ENCODE measurements at places on chromosomes 4 and X. TPM values are rescaled to one million over a fixed set of nuclear protein-coding genes. Genes with fewer than 3 reads are reported as not detected.

GRCh38 chr4:57443308-57443707 is 333.1 kb upstream of the IGFBP7 start:
- H3K27me3 ChIP-seq, result peaks cover 5% of the 10 kb centered on the region
- H3K27ac ChIP-seq, result no peak overlapping the region
- H3K36me3 ChIP-seq, result no peaks in the 10 kb centered on the region
- no peak for DNase-seq

- no peaks in the 10 kb centered on the region for H3K36me3 ChIP-seq
- H3K4me1 ChIP-seq, result no peaks in the 10 kb centered on the region
- DNase-seq, result no peak
- H3K4me3 ChIP-seq, result no peak overlapping the region
- H3K27ac ChIP-seq, result no peak overlapping the region
Observed at GRCh38 chrX:68872171-68872570, 43.4 kb downstream of the EFNB1 start.

- no peaks in the 10 kb centered on the region for H3K27me3 ChIP-seq
- H3K4me1 ChIP-seq, result peaks cover 15% of the 10 kb centered on the region
- DNase-seq, result no peak
- peak overlapping the region; percentile 54 for H3K4me3 ChIP-seq
Observed at GRCh38 chr4:26321373-26322221, 783 bp downstream of the RBPJ start.

Gene FAM200B
- total RNA-seq, result 45.3 TPM

GRCh38 chrX:112341598-112341997 is 259.0 kb upstream of the TRPC5 start:
- no peaks in the 10 kb centered on the region for H3K27me3 ChIP-seq
- H3K27ac ChIP-seq, result no peak overlapping the region
- no peaks in the 10 kb centered on the region for H3K4me1 ChIP-seq
- H3K36me3 ChIP-seq, result no peaks in the 10 kb centered on the region
- no peak for DNase-seq

Gene TEX13B
- not detected for total RNA-seq

GRCh38 chr4:142809559-142809958 is 36.5 kb downstream of the INPP4B start:
- H3K4me3 ChIP-seq, result no peak overlapping the region
- H3K4me1 ChIP-seq, result no peaks in the 10 kb centered on the region
- H3K36me3 ChIP-seq, result no peaks in the 10 kb centered on the region
- DNase-seq, result no peak
- H3K27ac ChIP-seq, result no peak overlapping the region

GRCh38 chr4:94459462-94460161 is 7.9 kb downstream of the PDLIM5 start:
- H3K4me1 ChIP-seq, result peaks cover 20% of the 10 kb centered on the region
- no peak for DNase-seq
- no peak overlapping the region for H3K4me3 ChIP-seq

DNA sequence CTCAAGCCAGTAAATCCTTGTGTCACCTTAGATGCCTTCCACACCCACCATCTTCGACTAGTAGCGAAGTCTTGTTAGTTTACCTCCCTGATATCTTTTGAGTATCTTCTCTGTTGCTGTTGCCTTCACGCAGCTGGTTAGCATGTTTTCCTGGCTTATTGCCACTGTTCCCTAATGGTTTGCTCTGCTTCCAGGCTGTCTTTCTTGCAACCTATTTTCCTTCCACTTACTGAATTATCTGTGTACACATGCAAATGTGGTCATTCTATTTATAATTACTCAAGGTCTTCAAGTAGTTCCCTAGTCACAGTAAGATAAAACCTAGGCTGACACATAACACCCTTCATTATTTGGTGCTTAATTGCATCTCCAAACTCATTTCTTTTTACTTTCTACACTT is 89.5 kb downstream of the UGT8 start:
- H3K27me3 ChIP-seq, result peaks cover 2% of the 10 kb centered on the region
- H3K4me1 ChIP-seq, result no peaks in the 10 kb centered on the region
- no peak overlapping the region for H3K27ac ChIP-seq
- H3K36me3 ChIP-seq, result no peaks in the 10 kb centered on the region
- no peak overlapping the region for H3K4me3 ChIP-seq

DNA sequence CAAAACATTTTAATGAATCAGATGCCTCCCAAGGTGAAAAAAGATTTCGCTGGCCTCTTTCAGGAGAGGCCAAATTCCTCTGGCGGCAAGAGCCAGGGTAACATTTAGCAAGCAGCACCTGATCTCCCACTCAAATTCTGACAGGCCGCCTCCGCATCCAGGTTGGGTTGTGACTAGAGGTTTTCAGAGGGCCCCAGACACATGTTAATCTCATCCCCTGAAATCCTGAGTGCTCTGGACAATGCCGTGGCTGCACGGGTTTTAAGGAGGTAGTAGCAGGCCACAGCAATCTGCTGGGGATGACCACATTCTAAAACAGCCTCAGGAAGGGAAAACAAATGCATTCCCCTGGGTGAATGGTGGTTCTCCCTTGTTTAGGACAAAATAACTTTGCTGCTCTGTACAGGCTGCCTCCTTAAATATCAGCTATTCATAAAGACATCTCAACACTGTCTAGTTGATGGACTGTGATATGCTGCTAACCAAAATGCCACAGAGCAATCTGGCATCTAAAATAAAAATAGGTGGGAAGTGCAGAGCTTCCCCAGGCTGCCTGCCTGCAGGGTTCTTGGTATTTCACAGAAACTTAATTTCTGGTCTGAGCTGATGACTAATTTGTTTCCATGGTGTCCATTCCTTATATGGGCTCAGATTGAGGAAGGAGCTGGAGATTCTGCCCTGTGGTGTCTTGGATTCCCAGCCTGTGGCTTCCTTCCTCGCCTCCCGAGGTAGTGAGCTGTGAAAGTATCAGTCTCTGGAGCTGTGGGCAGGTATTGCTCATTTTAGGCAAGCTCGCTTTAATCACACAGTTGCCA is 202.0 kb downstream of the DCLK2 start:
- no peaks in the 10 kb centered on the region for H3K27me3 ChIP-seq
- H3K27ac ChIP-seq, result peak overlapping the region; percentile 48
- H3K4me1 ChIP-seq, result peaks cover 39% of the 10 kb centered on the region
- peak; percentile 71 for DNase-seq

DNA sequence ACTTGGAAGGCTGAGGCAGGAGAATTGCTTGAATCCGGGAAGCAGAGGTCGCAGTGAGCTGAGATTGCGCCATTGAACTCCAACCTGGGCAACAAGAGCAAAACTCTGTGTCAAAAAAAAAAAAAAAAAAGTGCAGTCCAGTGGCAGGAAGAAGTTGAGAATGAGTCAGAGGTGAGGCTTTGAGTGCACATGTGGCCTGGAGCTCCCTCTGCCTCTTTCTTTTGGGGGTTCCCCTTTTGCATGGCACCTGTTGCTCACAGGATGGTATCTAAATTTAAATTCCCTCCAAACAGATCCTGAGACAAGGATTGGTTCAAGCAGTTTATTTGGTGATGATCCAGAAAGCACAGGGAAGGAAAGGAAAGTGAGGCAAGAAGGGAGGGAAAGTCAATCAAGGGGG is 151.4 kb upstream of the STX18 start:
- DNase-seq, result no peak
- H3K27me3 ChIP-seq, result no peaks in the 10 kb centered on the region
- peaks cover 7% of the 10 kb centered on the region for H3K4me1 ChIP-seq
- no peak overlapping the region for H3K27ac ChIP-seq
- H3K4me3 ChIP-seq, result no peak overlapping the region

Gene BMPR1B
- not detected for total RNA-seq

Gene ATP1B4
- total RNA-seq, result not detected

DNA sequence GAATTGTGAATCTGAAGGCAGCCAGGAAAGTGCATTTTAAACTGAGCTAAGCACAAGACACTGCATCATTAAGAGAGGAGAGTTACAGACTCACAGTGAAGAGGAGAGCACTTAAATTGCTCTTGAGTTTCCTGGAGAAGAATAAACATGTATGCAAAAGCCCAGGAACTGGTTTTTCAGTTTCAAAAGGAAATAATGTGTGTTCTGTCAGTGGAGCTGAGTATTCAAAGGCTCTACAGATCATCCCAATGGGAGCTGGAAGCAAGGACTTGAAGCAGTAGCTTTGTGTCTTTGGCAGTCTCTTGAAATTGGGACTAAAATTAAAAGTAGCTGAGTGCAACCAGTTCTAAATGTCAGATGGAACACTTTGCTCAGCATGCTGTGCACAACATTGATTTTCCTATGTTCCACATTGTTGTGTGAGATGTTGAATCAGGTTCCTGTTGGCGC is 147.5 kb upstream of the ANK2 start:
- no peaks in the 10 kb centered on the region for H3K36me3 ChIP-seq
- no peak overlapping the region for H3K27ac ChIP-seq
- H3K27me3 ChIP-seq, result no peaks in the 10 kb centered on the region
- DNase-seq, result no peak
- no peak overlapping the region for H3K4me3 ChIP-seq

DNA sequence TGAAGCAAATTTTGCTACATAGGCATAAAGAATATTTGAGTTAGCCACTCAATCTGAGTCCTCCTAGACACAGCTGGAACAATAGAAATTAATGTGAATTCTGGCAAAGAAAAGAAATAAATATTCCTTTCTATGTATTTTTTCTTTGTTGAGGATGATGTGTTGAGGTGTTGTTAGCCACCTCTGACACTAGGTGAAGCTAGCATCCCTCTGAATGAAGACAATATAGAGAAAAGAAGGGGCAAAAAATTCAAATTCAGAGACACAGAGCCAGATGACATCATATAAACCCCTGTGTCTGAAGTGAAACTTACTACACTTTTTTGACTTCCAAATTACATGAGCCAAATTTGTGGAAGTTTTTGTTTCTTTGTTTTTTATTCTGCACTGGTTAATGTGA is 34.6 kb upstream of the TMPRSS11D start:
- H3K4me3 ChIP-seq, result no peak overlapping the region
- H3K36me3 ChIP-seq, result no peaks in the 10 kb centered on the region
- H3K4me1 ChIP-seq, result no peaks in the 10 kb centered on the region
- no peaks in the 10 kb centered on the region for H3K27me3 ChIP-seq
- no peak overlapping the region for H3K27ac ChIP-seq

Gene HERC3
- 10.2 TPM for total RNA-seq

DNA sequence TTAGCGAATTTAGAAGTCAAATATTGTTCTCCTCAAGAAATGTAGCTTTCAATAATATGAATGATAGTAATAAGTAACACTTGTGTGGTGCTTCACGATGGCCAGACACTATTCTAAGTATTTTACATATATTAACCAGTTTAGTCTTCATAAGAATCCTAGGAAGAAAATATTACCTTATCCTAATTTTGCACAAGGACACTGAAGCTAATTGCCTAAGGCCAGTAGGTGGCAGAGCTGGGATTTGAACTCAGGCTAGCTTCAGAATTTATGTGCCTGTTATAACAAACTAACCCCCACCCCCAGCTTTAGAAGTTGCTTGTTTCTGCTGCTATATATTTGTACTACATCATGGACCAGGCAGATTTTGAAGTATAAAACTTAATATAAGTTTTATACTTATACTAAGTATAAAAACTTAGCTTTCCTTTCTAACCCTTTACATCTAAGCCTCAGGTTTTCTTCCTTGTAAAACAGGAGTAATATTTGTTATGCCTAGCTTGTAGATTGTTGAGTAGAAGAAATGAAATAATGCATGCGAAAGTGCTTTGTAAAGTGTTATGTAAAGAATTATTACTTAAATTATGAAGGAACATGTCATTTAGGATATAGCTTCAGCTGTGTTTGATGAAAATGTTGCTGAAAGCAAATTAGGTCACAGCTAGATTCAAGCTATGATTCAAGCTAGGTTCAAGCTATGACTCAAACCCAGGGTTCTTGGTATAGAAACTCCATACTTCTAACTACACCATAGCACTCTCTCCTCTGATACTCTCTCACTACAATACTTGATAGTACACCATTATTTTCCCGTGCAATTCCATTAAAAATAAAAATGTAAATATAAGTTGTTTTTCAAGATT is 4.2 kb upstream of the CDS1 start:
- no peaks in the 10 kb centered on the region for H3K36me3 ChIP-seq
- H3K4me1 ChIP-seq, result peaks cover 17% of the 10 kb centered on the region
- peaks cover 24% of the 10 kb centered on the region for H3K27me3 ChIP-seq
- H3K27ac ChIP-seq, result no peak overlapping the region
- DNase-seq, result no peak

- no peak overlapping the region for H3K4me3 ChIP-seq
- H3K27ac ChIP-seq, result no peak overlapping the region
- H3K4me1 ChIP-seq, result peaks cover 23% of the 10 kb centered on the region
Observed at GRCh38 chr4:122822466-122822865, 4.2 kb upstream of the FGF2 start.

- no peaks in the 10 kb centered on the region for H3K27me3 ChIP-seq
- H3K36me3 ChIP-seq, result no peaks in the 10 kb centered on the region
- no peak overlapping the region for H3K4me3 ChIP-seq
Observed at GRCh38 chr4:98720871-98721480, 62.6 kb upstream of the TSPAN5 start.

- no peak for DNase-seq
- no peaks in the 10 kb centered on the region for H3K27me3 ChIP-seq
- H3K36me3 ChIP-seq, result no peaks in the 10 kb centered on the region
Observed at GRCh38 chr4:78323439-78323838, 228.1 kb upstream of the ANXA3 start.

- H3K27me3 ChIP-seq, result no peaks in the 10 kb centered on the region
- H3K4me1 ChIP-seq, result peaks cover 6% of the 10 kb centered on the region
- H3K27ac ChIP-seq, result no peak overlapping the region
- H3K36me3 ChIP-seq, result peaks cover 3% of the 10 kb centered on the region
- peak; percentile 39 for DNase-seq
- peak overlapping the region; percentile 76 for H3K4me3 ChIP-seq
Observed at GRCh38 chrX:320126-320783, 1.7 kb upstream of the GTPBP6 start.

Gene LGI2
- total RNA-seq, result not detected

DNA sequence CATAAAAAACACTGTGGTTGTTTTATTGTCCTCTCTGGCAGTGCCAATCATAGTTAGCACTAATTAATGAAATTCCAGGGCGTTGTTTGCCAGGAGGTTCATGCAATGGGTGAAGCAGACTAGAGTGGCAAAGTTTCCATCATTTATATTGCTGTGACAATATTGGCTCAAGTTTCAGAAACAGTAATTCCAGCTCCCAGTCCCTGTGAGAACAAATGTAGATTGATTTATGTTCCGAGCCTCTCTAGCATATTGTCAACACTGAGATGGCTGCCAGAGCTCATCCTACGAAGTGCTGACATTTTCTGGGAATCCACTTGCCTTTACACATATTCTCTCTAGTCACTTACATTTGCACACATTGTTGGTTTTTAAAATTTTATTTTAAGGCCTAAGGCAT is 440.0 kb upstream of the IGFBP7 start:
- H3K4me1 ChIP-seq, result no peaks in the 10 kb centered on the region
- DNase-seq, result no peak
- no peaks in the 10 kb centered on the region for H3K27me3 ChIP-seq
- no peak overlapping the region for H3K27ac ChIP-seq
- no peak overlapping the region for H3K4me3 ChIP-seq
- no peaks in the 10 kb centered on the region for H3K36me3 ChIP-seq

- no peaks in the 10 kb centered on the region for H3K4me1 ChIP-seq
- no peaks in the 10 kb centered on the region for H3K36me3 ChIP-seq
- no peak for DNase-seq
- no peak overlapping the region for H3K27ac ChIP-seq
- H3K4me3 ChIP-seq, result no peak overlapping the region
- no peaks in the 10 kb centered on the region for H3K27me3 ChIP-seq
Observed at GRCh38 chrX:21778236-21778635, 20.3 kb upstream of the SMPX start.

Gene PABPC1L2A
- total RNA-seq, result not detected
